NCI-H460 (cell line): ENCODE measurements at places on chromosomes 7 and 10. TPM values are rescaled to one million over a fixed set of nuclear protein-coding genes. Genes with fewer than 3 reads are reported as not detected.

DNA sequence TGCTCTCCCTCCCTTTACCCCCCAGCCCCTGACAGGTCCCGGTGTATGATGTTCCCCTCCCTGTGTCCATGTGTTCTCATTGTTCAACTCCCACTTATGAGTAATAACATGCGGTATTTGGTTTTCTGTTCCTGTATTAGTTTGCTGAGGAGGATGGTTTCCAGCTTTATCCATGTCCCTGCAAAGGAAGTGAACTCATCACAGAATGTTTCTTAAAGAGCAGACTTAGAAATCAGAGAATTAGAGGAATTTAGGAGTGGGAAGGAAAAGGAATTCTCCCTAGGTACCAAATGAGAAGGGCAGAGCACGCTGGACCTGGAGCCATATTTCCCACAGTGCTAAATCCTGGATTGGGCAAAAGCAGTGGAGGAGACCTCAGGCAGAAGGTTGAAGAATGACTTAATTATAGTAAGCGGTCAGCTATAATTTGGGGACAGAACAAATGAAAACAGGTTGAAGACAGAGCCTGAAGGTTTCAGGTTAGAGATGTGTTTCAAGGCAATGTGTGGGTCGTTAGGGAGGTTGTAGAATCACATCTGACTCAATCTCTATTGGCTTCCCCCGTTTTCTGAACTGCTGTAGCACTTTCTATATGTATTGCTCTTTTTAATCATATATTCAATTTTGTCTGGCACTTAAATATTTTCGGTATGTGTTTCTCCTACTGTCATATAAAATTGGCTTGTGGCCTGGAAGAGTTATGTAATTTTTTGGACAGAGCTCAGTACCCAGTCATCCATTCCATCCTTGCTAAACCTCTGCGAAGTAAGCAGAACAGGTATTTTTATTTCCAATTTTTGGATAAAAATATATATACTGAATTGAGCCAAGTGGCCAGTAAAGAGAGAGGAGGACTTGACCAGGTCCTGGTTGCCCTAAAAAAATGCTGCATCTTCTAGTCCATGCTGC is 210.5 kb upstream of the KLF6 start:
- no peak for DNase-seq

The TOMM7 gene
- total RNA-seq = 408 and 421 TPM in 2 replicates

DNA sequence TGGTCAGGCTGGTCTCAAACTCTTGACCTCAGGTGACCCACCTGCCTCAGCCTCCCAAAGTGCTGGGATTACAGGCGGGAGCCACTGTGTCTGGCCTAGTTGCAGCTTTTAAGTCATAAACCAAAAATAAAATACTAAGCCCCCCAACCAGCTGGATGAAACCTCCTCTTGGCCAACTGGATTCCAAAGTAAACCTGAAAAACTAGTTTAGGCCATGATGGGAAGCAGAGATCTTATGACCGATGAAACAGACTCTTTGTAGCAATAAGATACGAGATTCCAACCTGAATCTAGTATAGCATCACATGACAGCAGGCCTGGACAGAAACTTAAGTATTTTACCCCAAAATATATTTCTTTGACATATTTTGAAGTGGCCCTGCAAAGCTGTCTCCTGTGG is 9.1 kb upstream of the MCM10 start:
- no peak for DNase-seq

DNA sequence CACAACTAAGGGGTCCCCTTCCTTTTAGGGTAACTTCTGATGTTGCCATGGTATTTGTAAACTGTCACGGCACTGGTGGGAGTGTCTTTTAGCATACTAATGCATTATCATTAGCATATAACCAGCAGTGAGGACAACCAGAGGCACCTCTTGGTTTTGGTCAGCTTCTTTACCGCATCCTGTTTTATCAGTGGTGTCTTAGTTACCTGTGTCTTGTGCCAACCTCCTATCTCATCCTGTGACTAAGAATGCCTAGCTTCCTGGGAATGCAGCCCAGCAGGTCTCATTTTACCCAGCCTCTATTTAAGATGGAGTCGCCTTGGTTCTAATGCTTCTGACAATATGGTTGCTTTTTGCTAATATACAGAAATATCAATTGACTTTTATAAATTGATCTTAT is 54.9 kb downstream of the AHCYL2 start:
- no peak for DNase-seq

GRCh38 chr10:114337510-114338462 is 66.5 kb downstream of the AFAP1L2 start:
- DNase-seq = no peak

DNA sequence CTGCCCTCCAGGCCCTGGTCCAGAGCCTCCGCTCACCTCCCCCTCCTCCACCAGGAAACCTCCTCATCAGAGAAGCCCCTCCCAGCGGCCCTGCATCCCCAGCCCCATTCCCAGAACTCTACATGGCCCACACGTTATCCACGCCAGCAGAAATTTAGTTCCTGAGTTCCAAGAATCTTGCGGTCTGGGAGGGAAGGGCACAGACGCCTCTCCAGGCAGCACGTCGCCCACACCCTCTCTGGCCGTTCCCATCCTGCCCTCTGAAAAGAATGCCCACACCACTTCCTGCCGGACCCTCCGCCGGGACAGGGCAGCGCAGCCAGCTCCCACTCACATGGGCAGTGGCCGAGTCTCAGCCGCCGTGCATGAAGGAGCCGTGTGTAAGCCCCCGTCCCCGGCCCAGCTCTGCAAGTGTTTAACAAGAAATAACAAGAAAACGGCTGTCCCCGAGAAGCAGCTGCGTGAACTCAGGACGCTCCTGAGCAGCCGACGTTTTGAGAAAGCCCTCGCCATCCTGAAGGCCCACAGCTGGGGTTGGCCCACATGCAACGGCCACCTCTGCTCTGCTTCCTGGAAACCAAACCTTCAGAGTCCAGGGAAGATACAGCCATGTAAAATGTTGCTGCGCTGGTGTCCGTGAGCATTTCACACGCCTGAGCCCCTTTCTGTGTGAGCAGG is 17.4 kb downstream of the ADGRA1 start:
- no peak for DNase-seq

The FAM237B gene
- total RNA-seq = not detected in 2 replicates

- DNase-seq = peak; percentile 46
These were observed 234.6 kb downstream of the DIP2C start for GRCh38 chr10:454860-455259.

GRCh38 chr10:95935429-95935828 is 27.7 kb downstream of the CC2D2B start:
- DNase-seq = no peak

GRCh38 chr7:113775401-113775800 is 143.4 kb downstream of the PPP1R3A start:
- no peak for DNase-seq

The SP8 gene
- 0.06 TPM in 1 of 2 replicates, not detected in the other for total RNA-seq

- no peak for DNase-seq
These were observed 55.1 kb downstream of the MGMT start for GRCh38 chr10:129522041-129522585.

- no peak for DNase-seq
These were observed 1208.3 kb downstream of the GATA3 start for GRCh38 chr10:9262770-9263169.

The MACC1 gene
- total RNA-seq = 6.4 and 9.4 TPM in 2 replicates

DNA sequence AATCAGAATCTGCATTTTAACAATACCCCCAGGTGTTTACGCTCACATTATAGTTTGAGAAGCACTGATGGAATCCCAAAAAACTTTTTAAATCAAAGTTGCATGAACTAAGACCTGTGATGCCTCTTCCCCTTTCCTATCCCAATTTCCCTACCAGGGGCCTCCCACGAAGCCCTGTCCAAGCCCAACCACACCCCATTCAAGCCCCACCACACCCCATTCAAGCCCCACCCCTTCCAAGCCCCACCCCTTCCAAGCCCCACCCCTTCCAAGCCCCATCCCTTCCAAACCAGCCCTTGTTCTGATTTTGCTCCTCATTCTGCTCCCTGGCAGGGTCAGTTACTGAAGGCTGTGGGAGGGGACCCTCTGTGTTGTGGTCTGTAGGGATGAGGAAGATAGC is 9.8 kb upstream of the AQP1 start:
- DNase-seq = no peak

DNA sequence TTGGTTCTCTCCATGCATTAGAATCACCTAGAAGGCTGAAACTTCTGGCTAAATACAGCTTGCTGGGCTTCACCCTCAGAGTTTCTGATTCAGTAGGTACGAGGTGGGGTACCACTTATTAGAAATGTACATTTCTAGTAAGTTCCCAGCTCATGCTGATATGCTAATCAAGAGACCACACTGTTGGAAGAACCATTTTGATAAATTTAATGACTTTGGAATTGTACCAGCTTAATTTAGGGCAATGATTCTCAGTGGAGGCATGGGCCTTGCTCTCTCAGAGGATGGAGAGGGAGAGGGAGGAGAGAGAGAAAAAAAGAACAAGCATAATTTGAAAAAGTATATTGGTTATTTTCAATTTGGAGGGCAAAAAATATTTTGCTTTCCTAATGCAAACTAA is 20.3 kb downstream of the CPN1 start:
- DNase-seq = no peak

GRCh38 chr10:79148452-79149344 is 79.9 kb downstream of the ZMIZ1 start:
- DNase-seq = no peak

The SLC16A9 gene
- total RNA-seq = 5.0 and 5.7 TPM in 2 replicates

GRCh38 chr7:74134117-74134620 is 40.0 kb upstream of the EIF4H start:
- no peak for DNase-seq
